Esophagus squamous epithelium (tissue), 5 donors: ENCODE measurements at places on chromosomes 5 and 9. TPM values are rescaled to one million over a fixed set of nuclear protein-coding genes. Genes with fewer than 3 reads are reported as not detected.

GPR150 gene
- total RNA-seq, result not detected

GRCh38 chr9:12497790-12498189 is 195.4 kb upstream of the TYRP1 start:
- no peaks in the 10 kb centered on the region for H3K4me1 ChIP-seq
- no peak for DNase-seq
- H3K36me3 ChIP-seq, result no peaks in the 10 kb centered on the region
- H3K27me3 ChIP-seq, result no peaks in the 10 kb centered on the region
- H3K27ac ChIP-seq, result no peak overlapping the region

DNA sequence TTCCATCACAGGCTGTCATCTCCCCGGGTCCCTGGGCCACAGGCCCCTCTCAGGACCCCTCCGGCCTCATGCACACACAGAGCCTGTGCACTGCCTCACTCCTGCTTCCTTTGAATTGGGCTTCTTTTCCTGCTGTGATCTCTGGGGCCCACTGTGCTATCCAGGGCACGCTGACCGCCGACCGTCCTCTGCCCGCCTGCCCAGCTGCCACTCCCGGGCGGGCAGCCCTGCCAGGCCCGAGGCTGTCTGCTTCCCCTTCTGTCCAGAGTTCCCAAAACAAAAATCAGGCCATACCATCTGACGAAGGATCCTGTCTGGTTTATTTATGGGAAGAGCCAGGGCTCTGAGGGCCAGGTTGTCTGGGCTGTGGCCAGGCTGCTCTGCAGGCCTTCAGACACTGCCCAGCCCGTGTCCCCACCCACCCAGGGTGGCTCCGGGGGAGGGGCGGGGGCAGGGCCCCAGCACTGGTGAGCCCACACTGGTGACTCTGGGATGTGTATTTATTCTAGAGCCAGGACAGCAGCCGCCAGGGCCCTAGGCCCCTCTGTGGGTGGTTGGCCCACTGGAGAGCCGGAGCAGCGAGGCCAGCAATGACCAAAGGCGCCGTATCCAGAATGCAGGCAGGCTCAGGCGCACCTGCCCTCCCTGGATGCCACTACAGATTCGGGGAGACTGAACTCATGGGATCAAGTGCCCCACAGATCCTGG is 57.0 kb downstream of the ADAMTS2 start:
- peaks cover 4% of the 10 kb centered on the region for H3K4me1 ChIP-seq
- no peaks in the 10 kb centered on the region for H3K27me3 ChIP-seq
- no peak overlapping the region for H3K4me3 ChIP-seq
- no peak for DNase-seq
- no peak overlapping the region for H3K27ac ChIP-seq

DNA sequence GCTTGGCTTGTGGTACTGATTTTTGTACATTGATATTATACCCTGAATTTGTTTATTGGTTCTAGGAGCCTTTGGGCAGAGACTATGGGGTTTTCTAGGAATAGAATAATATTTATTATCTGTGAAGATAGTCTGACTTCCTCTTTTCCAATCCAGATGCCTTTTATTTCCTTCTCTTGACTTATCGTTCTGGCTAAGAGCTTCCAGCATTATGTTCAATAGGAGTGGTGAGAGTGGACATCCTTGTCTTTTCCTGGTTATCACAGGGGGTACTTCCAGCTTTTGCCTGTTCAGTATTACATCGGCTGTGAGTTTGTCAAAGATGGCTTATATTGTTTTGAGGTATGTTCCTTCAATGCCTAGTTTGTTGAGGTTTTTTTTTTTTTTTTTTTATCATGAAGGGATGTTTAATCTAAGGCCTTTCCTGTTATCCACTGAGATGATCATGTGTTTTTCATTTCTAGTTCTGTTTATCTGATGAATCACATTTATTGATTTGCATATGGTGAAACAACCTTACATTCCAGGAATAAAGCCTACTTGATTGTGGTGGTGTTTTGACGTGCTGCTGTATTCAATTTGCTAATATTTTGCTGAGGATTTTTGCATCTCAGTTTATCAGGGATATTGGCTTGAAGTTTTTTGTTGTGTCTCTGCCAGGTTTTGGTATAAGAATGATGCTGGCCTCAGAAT is 77.5 kb downstream of the CERT1 start:
- no peaks in the 10 kb centered on the region for H3K4me1 ChIP-seq
- H3K27ac ChIP-seq, result no peak overlapping the region
- H3K4me3 ChIP-seq, result no peak overlapping the region
- H3K27me3 ChIP-seq, result no peaks in the 10 kb centered on the region
- no peak for DNase-seq

- no peaks in the 10 kb centered on the region for H3K36me3 ChIP-seq
- no peak overlapping the region for H3K4me3 ChIP-seq
- DNase-seq, result no peak
- H3K27ac ChIP-seq, result no peak overlapping the region
- no peaks in the 10 kb centered on the region for H3K4me1 ChIP-seq
Measured at GRCh38 chr5:148179234-148179824, 11.0 kb downstream of the SPINK14 start.

DNA sequence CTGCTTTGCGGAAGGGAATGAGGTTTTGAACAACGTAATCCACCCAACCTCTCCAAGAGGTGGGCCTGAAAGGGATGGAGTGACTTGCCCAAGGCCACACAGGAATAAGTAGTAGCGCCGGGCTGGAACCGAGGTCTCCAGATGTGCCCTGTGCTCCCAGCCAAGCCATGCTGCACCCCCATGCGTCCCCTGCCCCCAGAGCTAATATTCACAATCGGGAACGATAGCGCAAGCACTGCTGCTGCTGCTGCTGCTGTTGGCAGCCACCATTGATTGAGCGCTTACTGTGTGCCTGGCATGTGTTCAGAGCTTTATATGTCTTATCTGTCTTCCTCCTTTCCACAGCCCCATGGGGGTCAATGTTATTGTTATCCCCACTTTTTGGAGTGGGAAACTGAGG is 43.9 kb downstream of the AMBP start:
- H3K36me3 ChIP-seq, result peaks cover 79% of the 10 kb centered on the region
- no peak overlapping the region for H3K4me3 ChIP-seq
- no peak for DNase-seq
- H3K4me1 ChIP-seq, result peaks cover 12% of the 10 kb centered on the region

DNA sequence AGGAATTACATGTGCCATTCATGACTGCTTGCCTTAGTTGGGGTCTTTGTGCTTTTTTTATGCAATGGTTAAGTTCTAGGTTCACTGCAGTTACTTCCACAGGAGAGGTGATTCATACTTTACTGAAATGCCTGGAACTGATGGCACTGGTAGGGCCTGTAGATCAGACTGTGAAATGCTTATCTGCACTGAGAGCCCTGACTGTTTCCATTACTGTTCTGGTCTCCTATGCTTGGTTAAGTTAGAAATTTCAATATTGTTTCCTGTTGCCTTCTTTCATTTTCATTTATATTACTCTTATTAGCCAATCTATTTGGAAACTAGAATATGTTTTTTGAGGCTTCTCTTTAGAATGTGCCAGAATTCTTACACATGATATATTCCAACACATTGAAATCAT is 484.1 kb upstream of the SEMA6A start:
- DNase-seq, result no peak
- H3K4me3 ChIP-seq, result no peak overlapping the region

- H3K4me3 ChIP-seq, result no peak overlapping the region
- no peaks in the 10 kb centered on the region for H3K27me3 ChIP-seq
- DNase-seq, result no peak
- no peak overlapping the region for H3K27ac ChIP-seq
- H3K4me1 ChIP-seq, result no peaks in the 10 kb centered on the region
Measured at GRCh38 chr5:164358531-164359259, 853.3 kb downstream of the MAT2B start.
